ENCODE measurements at places on chromosomes 12 and 14.

DNA sequence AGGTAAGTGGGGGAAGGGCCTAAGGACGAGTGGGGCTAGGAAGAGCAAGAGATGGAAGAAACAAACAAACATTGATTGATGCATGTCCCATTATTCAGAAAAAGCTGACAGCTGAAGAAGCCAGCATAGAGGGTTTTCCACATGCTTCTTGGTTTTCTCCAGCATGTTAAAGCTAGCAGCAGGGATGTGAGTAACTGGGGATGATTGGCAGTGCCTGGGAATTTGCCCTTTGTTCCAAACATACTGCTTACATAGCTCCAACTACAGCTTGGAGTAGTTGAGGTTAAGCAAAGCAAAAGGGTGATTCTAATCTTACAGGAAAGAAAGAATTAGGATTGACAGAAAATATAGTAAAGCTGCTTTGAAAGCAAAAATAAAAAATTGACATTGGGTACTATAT lies 68.0 kb upstream of the IFNG-AS1 start:
- no peak for DNase-seq

- no peak for DNase-seq
Measured at GRCh38 chr14:65703521-65703920, 291.0 kb downstream of the FUT8 start.

DNA sequence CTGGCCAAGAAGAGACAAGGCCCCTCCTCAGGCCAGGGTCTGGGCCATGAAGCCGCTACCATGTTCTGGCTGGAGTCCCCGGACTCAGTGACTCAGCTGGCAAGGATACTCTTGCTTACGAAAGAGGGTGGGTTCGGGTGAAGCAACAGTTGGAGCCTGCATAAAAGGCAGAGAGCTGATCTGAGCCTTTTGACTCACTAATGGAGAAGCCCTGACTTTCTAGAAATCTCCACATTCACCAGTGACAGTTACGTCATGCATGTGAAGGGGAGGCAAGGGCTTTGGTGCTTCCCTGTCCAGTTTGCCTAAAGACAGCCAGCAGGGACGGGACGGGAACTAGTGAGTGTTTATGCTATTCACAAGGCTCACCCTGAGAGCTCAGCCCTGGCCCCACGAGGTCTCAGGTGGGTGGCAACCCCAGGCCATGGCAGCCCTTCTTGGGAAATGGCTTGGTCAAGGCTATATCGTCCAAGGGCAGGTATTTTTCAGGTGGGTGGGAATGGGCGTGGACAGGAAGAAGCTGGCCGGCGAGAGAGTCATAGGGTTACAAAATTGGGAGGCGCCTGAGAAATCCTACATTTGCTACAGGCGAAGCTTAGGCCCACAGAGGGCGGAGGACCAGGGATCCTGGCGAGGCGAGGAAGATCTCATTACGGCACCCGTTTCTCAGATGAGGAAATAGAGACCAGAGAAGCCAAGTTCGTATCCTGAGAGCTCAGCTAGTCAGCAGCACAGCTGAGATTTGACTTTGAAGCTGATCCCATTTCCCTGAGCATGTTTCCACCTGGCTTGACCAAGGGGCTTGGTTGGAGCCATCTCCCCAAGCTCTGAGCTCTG lies 314.6 kb downstream of the BCL11B start:
- no peak for DNase-seq

- no peak for DNase-seq
Measured at GRCh38 chr14:104572668-104573067, 6.9 kb upstream of the C14orf180 start.

DNA sequence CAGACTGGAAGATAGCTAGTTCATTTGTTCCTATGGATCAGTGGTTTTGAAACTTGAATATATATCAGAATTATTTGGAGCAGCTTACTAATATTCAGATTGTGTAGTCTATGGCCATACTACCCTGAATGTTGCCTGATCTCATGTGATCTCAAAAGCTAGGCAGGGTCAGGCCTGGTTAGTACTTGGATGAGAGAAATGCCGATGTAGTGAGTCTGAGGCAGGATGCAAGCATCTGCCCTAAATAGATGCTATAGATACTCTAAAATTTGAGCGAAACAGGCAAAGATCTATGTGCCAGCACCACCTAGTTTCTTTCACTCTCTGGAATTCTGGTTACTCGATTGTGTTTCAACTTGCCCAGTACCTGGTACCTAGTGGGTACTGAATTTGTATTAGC lies 40.9 kb downstream of the FRMD6 start:
- DNase-seq, result no peak

DNA sequence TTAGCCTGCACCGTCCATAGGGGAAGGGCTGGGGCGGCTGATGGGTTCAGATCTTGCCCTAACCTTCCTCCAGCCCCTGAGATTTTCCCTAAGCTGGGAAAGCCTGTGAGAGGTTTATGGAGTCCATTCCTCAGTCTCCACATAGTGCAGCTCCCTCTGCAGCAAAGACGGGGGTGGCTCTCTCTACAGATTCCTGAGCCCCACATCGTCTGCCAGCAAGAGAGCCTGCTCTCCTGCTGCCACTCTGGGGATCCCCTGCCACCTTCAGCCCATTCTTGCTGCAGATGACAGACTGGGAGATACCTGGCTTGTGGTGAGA lies 3.1 kb downstream of the SMIM41 start:
- DNase-seq, result peak; percentile 19

DNA sequence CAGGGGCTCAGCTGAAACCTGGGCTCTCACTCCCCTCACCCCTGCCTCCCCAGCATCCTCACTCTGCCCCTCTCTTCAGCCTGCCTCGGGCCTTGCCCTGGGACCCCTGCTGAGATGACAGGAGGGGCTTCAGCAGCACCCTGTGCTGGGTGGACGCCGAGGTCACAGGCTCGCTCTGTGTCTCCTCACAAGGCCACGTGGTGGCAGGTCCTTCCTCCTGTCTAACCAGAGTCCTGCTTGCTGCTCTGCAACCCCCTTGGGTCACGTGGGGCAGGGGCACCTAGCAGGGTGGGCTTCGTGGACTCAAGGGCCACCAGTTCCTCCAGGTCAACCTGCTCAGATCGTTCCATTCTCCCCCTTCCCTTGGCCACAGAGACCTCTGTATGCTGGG lies 90.4 kb downstream of the TMEM121 start:
- DNase-seq, result no peak

DNA sequence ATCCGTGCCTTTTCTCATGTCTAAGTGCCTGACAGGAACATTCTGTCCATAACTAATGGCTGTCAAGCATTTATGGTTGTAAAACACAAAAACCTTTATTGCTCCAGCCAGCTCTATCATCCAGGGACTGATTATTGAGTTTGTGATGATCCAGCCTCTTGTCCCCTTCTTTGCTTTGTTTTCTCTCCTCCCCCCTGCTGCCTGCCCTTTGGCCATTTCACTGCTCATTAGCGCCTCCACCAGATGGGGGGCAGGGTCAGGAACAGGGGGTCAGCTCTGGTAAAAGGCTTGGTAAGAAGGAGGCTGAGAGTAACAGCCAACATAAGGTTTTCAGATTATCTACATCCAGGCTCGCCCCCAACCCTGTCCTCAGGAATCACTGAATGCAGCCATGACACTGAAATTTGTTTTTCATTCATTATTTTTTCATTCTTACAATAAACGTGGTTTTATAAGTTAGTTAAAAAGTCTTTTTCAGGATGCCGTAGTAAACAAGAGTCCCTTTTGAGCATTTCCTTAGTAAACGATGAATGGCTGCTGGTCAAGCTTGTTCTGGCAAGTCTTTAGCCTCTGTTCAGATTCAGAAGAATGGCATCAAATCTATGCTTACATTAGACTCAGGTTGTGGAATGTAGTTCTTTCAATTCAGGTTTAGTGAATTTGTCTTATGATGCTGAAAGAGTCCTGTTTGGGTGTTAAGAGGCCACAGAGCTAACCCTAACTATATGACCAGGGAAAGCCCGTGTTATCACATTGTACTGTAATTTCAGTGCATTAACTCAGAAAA lies 21.7 kb downstream of the HMGA2 start:
- no peak for DNase-seq

GRCh38 chr14:32367516-32367915 lies 38.4 kb downstream of the AKAP6 start:
- no peak for DNase-seq

DNA sequence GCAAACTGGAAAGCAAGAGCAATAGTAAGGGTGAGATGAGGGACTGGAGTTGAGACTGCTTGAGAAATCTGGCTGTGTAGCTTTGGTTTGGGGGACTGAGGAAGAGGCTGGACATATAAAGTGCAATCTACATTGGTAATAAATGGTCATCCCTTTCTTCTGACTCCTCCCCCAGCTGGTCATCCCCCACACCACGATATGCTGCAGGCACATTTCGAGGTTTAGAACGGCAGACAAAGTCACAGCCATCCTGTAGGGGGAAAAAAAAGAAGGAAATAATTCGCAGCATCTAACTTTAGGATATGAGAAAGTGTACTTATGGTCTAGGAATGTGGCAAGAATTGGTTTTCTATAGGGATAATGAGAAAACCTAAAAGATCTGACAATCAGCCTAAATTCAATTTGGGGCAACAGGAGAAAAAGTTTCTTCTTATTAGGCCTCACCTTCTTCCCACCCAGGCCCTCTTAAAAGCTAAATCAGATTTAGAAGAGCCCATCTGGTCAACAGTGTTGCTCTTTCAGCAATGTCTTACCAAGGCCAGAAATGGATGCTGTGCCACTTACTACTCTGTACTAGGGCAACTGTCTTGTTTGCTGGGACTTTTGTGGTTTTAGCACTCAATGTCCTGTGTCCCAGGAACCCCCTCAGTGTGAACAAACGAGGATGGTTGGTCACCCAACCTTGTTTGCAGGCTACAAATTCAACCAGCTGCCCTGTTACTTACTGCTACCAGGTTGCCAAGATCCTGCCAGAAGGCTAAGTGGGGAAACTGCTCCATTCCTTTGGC lies 7.6 kb downstream of the M6PR start:
- no peak for DNase-seq

Measured in RPMI8226 (cell line).